ENCODE measurements at places on chromosomes 3 and 15.

DNA sequence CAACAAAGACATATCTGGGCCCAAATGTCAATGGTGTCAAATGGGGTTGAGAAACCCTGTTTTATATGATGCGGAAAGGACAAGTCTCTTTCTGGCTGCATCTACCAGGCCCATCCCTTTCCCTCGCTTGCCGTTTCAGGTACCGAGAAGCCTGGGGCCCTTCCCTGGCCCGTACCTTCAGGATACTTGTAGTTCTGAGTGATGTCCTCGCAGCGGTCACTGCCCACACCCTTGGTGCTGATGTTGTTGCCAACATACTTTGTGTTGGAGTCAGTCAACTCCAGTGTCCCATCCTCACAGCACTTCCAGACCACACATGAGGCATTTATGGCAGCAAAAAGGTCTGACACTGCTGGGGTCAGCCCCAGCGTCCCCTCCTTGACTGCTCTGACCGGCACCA, 13.8 kb downstream of the EPB42 start:
- DNase-seq = no peak

GRCh38 chr15:74614744-74615507, 710 bp upstream of the CLK3 start:
- peak; percentile 88 for DNase-seq

DNA sequence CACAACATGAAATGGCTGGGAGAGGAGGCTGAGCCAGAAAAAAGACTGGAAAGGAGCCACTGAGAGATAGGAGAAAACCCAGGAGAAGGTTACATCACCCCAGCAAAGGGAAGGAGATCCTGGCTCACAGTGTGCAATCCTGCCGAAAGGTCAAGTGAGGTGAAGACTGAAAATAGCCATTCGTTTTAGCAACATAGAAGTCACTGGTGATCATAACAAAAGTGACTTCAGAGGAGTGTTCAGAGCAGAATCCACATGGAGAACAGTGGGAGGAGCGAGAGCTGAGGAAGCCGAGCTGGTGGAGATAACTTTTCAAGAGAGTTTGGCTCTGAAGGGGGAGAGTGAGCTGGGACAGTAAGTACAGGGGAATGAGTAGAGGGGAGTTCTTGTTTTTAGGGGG, 5.4 kb upstream of the HEG1 start:
- DNase-seq = no peak

- no peak for DNase-seq
Measured at GRCh38 chr15:23854912-23855659, 168.0 kb upstream of the NDN start.

DNA sequence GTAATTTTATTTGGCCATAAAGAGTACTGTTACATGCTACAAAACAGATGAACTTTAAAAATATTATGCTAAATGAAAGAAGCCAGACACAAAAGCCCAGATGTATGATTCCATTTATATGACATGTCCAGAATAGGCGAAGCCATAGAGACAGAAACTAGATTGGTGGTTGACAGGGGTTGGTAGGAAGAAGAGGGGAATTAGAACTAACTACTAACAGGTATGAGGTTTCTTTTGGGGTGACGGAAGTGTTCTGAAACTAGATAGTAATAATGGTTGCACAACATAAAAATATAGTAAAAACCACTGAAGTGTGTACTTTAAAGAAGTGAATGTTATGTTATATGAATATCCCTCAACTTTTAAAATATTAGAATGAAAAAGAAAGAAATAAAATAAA, 66.1 kb downstream of the GBE1 start:
- DNase-seq = no peak

- DNase-seq = no peak
Measured at GRCh38 chr3:66778107-66778506, 220.0 kb upstream of the KBTBD8 start.

DNA sequence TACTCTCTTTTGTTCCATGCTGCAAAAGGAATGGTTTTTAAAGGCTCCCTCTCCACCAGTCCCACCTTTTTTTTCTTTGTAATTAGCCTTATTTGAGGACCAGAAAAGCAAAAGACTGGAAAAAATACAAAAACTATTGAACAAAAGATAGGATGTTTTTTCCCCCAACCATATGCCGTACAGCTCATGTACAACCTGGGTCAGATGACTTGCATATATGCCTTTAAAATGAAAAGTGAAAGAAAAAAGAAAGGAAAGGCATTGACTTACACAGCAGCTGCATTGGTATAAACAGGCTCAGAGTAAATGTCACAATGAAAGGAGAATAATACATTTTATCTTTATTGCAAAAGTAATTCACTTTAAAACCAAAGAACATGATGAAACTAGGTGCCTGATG, 69.5 kb upstream of the CMC1 start:
- DNase-seq = no peak

- DNase-seq = no peak
Measured at GRCh38 chr3:113057117-113057516, 66.3 kb downstream of the GTPBP8 start.

DNA sequence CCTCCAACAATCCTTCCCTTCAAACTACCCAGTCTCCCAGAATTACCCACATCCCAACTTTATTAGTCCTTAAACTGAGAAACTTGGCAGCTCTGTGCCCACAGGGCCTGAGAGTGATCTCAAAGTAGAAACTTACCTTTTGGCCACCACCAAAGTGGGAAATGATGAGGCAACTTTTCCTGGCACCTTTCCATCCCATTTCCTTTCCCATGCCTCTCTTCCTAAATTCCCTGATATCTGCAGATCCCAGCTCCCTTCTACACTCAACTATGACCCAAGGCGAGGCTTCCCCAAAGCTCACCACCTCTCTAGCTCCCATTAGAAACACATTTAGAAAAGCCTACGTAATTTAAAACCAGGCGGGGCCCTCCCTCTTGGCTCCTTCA, 271.9 kb downstream of the FOXP1 start:
- no peak for DNase-seq

GRCh38 chr3:65930648-65931047, 108.1 kb downstream of the MAGI1 start:
- no peak for DNase-seq

DNA sequence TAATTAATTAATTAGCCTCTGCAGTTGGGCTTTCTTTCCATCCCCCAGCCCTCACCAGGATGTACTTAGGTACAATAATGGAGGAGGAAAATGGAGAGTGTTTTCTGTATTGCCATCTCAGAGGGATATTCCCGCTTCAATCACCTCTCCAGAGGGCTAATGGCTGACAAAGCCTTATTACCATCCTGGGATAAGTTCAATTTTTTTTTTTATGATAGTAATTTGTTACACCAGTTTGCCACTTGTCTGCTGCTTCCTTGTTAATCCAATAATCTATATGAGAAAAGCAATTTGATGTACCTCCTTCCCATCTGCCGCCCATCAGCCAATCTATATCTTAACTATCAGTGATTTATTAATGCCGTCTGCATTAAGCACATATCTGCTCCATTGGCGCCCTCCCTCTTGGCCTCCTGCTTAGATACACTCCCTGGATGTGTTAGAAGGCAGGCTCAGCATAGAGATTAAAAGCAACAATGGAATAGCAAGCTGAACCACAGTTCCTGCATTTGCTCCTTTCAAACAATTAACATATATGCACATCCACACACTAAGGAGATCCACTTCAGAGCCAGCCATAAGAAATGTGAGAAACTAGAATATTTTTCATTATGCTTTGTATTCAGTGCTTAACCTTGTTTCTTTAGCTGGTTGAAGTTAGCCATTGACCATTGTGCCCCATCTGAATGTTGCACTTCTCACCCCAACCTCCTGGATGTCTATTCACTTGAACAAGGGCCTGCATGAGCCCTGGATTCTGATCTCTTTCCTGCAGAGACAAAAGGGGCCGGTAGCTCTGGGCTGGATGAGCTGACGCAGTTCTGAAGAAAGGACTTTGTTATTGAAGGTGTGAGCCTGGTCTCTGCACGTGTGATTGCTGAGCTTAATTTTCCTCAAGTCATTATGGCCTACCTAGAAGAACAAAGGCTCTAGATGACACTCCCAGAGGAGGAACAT, 237.3 kb upstream of the GAP43 start:
- DNase-seq = no peak

GRCh38 chr3:192128922-192129321, 598.4 kb downstream of the FGF12 start:
- no peak for DNase-seq

DNA sequence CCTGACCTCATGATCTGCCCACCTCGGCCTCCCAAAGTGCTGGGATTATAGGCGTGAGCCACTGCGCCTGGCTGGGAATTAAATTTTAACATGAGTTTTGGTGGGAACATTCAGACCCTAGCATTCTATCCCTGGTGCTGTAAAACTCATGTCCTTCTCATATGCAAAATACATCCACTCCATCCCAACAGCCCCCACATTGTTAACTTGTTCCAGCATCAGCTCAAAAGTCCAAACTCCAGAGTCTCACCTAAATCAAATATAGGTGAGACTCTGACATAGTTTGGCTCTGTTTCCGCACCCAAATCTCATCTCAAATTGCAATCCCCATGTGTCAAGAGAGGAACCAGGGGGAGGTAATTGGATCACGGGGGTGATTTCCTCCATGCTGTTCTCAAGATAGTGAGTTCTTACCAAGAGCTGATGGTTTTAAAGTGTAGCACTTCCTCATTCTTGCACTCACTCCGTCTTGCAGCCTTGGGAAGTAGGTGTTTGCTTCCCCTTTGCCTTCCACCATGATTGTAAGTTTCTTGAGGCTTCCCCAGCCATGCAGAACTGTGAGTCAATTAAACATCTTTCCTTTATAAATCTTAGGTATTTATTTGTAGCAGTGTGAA, 96.2 kb upstream of the PLCL2 start:
- DNase-seq = no peak

DNA sequence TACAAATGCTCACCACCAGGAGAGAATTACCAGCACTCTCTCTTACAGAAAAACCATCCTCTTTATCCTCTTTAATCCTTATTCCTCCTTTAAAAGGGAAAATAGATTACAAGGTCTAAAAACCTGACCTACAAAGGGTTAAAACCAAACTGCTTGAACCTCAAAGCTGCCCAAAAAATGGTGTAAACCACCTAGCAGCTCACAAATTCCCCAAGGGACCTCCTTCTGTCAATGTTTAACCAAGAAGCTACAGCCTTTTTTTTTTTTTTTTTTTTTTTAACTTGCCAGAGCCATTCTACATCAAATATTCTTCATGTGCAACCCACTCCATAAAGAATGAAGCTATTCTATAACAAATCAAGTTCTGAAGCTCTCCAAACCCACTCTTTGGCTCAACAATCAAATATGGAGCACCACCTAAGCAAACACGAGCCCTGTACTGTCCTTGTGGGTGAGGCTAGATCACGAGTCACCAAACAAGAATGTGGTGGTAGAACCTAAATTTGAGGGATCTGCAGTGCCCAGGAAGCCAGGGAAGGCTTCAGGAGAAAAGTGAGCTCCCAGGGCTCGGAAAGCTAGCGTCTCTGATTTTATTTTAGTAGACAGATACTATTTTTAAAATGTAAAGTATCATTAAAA, 20.1 kb downstream of the OSBPL10 start:
- no peak for DNase-seq

DNA sequence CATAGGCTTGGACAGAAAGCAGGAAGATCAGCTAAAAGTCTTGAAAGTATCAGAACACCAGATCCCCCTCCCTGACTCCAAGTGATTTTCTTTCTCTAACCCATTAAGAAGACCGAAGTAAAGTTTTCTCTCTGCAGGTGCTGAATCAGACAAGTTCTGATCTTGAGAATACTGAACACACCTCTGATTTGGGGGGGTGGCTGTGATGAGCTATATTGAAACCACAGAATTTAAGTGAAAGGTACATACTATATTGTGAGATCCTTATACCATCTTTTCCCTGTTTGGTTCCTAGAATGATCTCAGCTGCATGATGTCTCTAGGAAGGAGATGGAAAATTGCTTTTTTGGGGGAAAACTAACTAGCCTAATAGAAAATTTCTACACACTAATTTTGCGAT, 196.0 kb downstream of the DIPK2A start:
- no peak for DNase-seq

GRCh38 chr15:49865925-49866757, 245.3 kb downstream of the DTWD1 start:
- DNase-seq = no peak

- DNase-seq = no peak
Measured at GRCh38 chr15:26721232-26721967, 51.5 kb downstream of the GABRB3 start.

GRCh38 chr15:63556246-63556645, 40.9 kb upstream of the FBXL22 start:
- no peak for DNase-seq

GRCh38 chr3:168693870-168694269, 598.1 kb upstream of the GOLIM4 start:
- no peak for DNase-seq

GRCh38 chr3:156148946-156149381, 28.6 kb downstream of the KCNAB1 start:
- DNase-seq = no peak

GRCh38 chr3:143595456-143596077, 252.7 kb downstream of the SLC9A9 start:
- DNase-seq = no peak

DNA sequence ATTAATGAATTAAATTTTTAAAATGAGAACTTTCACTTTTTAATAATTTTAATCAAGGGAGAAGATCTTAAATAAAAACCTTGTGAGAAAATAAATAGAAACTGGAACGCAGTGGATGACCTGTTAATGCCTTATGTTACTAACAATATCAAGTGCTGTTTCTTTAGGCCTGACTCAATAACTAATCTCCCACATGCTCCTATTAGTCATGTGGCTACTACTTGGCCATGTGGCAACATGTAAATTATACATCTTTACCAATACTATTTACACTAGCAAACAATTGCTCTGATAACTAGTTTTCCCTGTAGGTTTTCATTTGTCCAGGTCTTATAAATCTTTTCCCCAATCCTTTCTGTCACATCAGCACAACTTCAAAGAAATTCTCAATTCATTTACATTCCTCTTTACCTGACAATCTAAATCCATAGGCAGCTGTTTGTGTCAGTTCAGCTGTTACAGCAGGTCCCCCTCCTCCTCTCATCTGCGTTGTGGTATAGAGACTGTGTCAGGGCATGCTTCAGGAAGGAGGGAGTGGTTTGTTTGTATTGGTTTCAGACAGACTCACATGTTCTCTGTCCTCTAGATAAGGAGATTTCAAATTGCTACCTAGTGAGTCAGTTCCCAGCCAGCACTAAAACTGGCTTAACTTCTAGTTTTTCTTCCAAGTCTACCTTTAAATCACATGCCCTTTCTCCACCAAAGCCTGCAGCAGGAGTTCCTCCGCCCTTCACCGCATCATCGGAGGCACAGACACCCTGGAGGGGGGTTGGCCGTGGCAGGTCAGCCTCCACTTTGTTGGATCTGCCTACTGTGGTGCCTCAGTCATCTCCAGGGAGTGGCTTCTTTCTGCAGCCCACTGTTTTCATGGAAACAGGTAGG, 11.3 kb upstream of the C3orf52 start:
- DNase-seq = no peak

All from stimulated activated CD4-positive, alpha-beta T cell treated with anti-CD3 and anti-CD28 coated beads, Interleukin-15, amount 100 ng/mL, for 1 hour (primary cell).